T-cell (primary cell): ENCODE measurements at places on chromosomes 2 and 18.

DNA sequence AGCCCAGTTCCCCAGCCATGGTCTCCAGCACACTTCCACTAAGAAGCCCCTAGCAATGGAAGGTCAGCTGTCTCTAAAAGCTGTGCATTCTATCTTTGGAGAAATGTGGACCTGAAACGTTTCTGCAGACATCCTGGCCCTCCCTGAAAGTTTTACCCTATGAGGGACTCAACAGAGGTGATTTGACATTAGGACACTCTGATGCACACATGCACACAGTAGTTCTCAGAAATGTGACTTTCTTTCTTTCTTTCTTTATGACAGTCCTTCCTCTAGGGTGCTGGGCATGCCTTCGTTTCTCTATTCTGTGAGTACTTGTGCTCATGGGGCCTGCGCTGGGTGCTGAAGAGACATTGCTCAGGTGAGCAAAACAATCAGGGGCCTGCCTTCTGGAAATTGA lies 857.3 kb downstream of the RNF144A start:
- DNase-seq = no peak

DNA sequence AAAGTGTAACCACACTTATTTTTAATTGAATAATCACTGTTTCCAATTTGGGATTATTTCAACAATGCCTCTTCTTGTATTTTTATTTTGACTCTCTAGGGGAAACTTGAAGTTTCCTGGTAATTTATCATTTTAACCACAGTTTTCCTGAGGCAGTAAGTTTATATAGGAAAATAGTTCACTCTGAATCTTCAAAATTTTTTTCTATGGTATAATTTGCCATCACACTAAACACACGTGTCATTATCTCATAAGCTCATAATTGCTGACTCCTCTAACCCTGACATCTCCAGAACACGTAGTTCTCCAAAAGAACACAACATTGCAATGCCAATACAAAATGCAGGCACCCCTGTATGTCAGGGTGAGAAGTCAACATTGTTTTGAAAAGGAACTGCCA lies 102.2 kb upstream of the FZD7 start:
- no peak for DNase-seq

- no peak for DNase-seq
These were observed 4.1 kb upstream of the AGXT start for GRCh38 chr2:240864475-240864874.

- DNase-seq = no peak
These were observed 16.2 kb downstream of the SAG start for GRCh38 chr2:233323851-233324250.

GRCh38 chr2:3453190-3453999 lies 65.9 kb downstream of the ADI1 start:
- no peak for DNase-seq

GRCh38 chr2:223264541-223265193 lies 212.7 kb downstream of the KCNE4 start:
- DNase-seq = no peak

DNA sequence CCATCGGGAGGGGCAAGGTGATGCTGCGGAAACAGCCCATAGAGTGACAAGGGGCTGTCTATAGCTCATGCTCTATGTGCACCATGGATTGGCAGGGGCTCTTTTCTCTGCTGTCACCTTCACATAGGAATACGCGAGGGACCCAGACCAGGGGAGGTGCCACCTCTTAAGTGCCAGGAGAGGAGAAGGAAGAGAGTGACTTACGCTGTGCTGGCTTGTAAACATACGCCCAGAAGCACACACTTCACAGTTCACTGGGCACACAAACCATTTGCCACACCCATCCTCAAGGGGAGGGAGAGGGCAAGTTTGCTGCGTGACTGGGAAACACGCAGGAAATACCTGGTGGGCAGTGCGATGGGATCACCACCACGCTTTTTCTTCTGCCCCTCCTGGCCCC lies 65.1 kb upstream of the GPR45 start:
- DNase-seq = no peak

DNA sequence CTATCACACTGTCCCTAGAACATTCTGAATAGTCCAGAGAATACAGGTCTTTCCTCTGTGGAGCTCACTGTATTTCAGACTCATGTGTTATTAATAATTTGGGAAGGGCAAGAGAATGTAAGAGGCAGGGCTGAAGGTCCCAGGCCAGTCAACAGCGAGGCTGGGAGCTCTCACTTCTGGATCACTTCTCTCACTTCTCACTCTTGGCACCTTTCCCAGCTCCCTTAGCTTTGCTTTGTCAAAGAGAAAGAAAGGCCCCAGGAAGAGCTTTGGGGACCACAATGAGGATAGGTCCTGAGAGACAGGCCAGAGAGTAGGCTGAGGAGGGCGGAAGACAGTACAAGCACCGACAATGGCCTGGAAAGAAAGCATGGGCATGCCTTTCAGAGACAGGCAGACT lies 11.2 kb downstream of the EFR3B start:
- DNase-seq = no peak
